ENCODE measurements at places on chromosomes 6 and 20.

DNA sequence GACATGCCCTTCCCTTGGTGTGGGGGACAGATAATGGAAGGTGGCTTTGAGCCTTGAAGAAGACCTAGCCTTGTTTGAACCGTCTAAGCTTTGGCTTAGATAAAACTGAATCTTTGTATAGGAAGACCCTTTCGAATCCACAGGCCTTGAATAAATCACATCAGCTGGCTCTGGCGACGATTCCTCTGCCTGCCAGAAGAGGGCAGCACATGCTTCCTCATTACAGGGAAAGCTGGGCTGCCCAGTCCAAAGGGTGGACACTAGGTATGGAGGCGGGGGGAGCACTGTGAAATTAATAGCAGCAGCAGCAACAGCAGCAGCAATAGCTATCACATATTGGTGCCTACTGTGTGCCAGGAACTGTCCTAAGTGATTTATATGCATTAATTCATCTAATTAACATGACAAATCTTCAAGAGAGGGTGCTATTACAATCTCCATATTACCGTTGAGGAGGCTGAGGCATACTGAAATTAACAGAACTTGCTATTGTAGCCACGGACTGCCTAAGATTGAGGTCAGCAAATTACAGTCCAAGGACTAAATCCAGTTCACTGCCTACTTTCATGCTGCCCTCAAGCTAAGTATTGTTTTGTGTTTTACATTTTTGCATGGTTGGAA is 85.1 kb downstream of the CLIC5 start:
- peak; percentile 22 for DNase-seq

DNA sequence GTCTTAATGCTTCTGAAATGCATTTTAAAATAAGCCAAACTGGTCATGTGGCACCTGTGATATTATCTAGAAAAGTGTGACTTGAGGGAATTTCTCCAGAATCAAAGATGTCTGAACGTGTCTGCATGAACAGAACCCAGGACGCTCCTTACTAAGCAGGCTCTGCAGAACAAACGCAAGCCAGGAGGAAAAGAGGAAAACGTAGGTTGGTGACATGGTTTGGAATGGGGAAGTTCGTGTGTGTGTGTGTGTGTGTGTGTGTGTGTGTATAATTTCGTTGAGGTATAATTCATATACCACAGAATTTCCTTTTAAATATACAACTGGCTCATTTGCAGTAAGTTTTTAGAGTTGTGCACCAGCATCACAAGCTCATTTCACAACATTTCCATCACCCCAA is 200.5 kb upstream of the FOXQ1 start:
- no peak for DNase-seq

- DNase-seq: no peak
Measured at GRCh38 chr6:86331265-86331840, 606.0 kb upstream of the HTR1E start.

DNA sequence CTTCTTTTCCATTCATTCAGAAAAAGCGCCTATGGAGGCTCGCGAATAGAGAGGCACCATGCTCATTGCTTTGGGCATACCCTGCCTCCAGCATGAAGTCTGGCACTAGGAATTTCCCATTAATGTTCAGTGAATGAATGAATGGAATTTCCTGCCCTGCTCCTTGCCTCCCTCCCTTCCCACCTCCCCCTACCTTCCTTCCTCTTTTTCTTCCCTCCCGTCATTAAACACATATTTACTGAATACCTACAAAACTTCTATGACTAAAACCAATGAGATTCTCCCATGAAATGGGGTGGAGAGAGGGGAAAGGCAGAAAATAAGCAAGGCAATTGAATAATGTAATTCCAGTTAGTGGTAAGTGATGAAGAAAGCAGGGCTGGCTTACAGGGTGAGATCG is 213.8 kb upstream of the AGPAT4 start:
- no peak for DNase-seq

- no peak for DNase-seq
Measured at GRCh38 chr6:38567436-38567835, 72.3 kb downstream of the BTBD9 start.

GRCh38 chr6:166911248-166911677 is 45.1 kb downstream of the RNASET2 start:
- DNase-seq: no peak
